ENCODE measurements at places on chromosomes 3 and 15.
A peak's percentile ranks its signal among the peaks of the same experiment; 100 is the strongest.

GRCh38 chr15:42136513-42136912 lies 19.9 kb downstream of the PLA2G4F start:
- no peak for DNase-seq

- peak; percentile 54 for DNase-seq
Measured at GRCh38 chr3:13069495-13069894, 3.7 kb downstream of the IQSEC1 start.

GRCh38 chr3:57756528-57757401 lies 656 bp downstream of the SLMAP start:
- DNase-seq = peak; percentile 15

- DNase-seq = no peak
Measured at GRCh38 chr3:132038198-132038825, 3.5 kb upstream of the CPNE4 start.

DNA sequence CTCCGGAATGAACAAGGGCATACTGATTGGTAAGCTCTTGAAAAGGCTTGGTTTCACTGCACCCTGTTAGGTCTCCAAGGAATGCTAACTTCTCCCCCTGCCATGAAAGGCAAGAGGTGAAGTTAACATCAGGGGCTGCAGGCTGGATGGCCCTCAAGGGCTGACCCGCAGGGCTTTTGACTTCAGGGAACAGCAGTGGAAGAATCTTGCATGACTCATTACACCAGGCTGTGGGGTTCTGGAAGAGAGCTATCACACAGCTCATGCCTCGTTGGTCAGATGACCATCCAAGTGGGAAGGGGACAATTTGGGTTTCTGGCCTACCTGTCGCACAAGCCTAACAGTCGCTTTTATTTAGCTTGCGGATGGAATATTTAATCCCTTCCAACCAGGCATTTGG lies 23.6 kb upstream of the ATG7 start:
- DNase-seq = no peak

DNA sequence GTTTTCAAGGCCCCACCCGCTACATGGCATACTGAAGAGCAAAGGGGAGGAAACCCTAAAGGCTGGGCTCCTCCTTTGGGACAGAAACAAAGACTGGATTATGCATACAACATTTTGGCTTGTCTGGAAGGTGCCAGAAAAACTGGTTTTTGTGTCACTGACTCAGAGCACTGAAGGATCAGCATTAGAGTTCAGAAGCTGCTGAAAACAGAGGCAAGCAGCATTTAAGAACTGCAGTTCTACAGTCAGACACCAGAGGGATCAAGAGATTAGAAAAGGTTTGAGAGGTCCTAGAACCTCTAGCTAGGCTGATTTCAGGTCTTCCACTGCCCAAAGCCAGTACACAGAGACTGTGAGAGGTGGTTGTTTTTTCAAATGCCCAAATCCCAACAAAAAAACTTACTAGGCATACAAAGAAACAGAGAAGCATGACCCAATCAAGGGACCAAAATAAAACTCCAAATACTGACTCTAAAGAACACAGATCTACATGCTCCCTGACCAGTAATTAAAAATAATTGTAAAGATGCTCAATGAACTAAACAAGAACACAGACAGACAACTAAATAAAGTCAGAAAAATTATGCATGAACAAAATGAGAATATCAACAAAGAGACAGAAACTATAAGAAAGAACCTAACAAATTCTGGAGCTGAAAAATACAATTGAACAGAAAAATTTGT lies 91.2 kb downstream of the SENP2 start:
- DNase-seq = no peak

GRCh38 chr3:114558271-114558670 lies 264.4 kb downstream of the TIGIT start:
- no peak for DNase-seq

- DNase-seq = no peak
Measured at GRCh38 chr15:74889390-74889882, 406 bp upstream of the MPI start.

- peak; percentile 35 for DNase-seq
Measured at GRCh38 chr3:196219194-196219969, 3.0 kb downstream of the SLC51A start.

- no peak for DNase-seq
Measured at GRCh38 chr3:45048244-45048643, 22.1 kb downstream of the CLEC3B start.

- no peak for DNase-seq
Measured at GRCh38 chr15:101188637-101189408, 63.0 kb downstream of the CHSY1 start.

- no peak for DNase-seq
Measured at GRCh38 chr3:13139471-13140065, 66.3 kb upstream of the IQSEC1 start.

DNA sequence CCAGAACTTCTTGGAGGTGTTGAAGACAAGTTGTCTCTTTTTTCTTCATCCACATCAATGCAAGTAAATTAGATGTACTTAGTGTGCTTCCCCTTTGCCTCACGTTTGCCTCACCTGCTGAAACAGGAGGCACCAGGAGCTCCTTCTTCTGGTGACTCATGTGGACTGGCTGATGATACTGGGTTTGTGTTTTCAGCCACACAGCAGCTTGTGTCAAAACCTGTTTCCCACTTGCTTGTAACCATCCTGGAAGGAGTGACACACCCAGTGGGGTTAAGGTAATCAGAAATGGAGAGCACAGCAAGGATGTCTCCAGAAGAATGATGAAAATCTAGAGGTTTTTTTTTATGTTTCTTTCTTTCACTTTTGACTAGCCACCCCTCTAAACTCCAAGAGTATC lies 143.3 kb upstream of the RBMS3 start:
- DNase-seq = no peak

DNA sequence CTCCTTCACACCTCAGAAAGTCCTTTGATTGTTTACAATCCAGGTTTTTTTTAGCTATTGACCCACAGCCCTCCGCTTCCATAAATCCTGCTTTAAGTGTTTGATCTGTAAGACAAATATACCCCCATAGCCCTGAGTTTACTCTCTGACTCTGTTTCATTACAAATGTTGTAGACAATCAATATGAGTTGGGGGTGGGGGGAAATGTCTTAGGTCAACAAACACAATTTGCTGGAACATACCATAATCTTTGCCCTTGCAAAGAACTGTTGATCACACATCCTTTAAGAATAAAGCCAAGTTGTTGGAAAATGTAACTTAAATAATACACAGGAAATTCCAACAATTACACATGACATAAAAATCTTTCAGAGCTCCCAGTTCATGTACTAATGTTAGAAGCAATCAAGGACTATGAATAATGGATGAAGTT lies 301.8 kb upstream of the SEMA6D start:
- no peak for DNase-seq

DNA sequence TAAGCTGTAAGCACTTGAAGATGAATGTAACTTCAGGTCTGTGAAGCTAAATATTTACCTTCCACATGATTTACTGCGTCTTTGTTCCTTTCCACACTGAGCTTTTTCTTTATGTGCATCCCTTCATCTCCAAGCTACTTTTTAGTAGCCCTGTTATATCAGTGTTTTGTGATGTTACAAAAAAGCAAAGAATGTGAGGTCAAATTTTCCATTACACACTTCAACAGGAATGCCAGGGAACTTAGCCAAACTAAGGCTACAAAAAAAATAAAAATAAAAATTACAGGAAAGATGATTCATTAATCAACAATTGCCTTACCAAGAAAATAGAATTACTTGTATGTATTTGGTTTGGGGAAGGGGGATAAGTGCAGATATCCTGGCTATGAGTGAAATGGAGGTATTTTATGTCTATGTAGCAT lies 73.0 kb downstream of the FILIP1L start:
- no peak for DNase-seq
